ENCODE measurements at places on chromosomes 1 and 21. TPM values are rescaled to one million over a fixed set of nuclear protein-coding genes. Genes with fewer than 3 reads are reported as not detected.
A peak's percentile ranks its signal among the peaks of the same experiment; 100 is the strongest.

SH3GLB1 gene
- total RNA-seq, result 57.0 TPM

DNA sequence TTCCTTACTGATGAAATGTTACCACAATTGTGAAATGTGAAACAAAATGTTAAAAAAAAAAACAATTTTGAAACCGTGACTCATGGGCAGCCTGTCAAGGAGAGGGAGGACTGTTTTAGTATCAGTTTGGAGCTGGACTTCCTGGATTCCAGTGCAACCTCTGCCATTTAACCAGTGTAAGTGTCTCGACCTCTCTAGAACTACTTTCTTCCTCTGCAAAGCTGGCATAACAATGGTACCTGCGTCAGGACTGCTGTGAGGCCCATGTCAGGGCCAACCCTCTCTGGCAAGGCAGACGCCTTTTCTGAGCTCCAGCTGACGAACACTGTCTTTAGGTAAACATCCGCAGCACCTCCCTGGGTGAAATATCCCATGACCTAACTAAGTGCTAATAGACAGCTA, 20.9 kb downstream of the URB1 start:
- ATAC-seq, result peak; percentile 61

RTCA gene
- total RNA-seq, result 57.7 TPM

COL16A1 gene
- total RNA-seq, result not detected

DNA sequence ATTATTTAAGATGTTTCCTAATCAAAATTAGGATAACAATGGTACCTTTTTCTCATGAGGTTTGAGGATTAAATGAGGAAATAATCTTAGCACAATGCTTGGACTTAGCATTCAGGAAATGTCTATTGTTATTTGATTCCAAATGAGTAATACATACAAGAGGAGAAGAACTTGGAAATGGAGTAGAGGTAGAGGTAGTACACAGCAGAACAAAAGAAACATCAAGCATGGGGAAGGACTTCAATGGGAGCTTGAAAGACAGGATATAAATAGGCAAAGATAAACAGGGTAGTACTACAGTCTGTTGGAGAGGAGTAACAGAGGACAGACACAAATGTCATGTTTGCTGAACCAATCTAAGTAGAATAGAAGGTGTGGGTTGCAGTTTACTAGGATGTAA, 59.5 kb upstream of the RGS2 start:
- no peak for ATAC-seq

GPR37L1 gene
- not detected for total RNA-seq

Measured in activated T-helper 17 cell treated with anti-CD3 and anti-CD28 coated beads, Interleukin-2, amount 50 U/mL, for 72 hours (primary cell).